ENCODE measurements at places on chromosomes 2 and 18.

GRCh38 chr2:220646424-220646823 lies 925.7 kb downstream of the EPHA4 start:
- no peak for DNase-seq

DNA sequence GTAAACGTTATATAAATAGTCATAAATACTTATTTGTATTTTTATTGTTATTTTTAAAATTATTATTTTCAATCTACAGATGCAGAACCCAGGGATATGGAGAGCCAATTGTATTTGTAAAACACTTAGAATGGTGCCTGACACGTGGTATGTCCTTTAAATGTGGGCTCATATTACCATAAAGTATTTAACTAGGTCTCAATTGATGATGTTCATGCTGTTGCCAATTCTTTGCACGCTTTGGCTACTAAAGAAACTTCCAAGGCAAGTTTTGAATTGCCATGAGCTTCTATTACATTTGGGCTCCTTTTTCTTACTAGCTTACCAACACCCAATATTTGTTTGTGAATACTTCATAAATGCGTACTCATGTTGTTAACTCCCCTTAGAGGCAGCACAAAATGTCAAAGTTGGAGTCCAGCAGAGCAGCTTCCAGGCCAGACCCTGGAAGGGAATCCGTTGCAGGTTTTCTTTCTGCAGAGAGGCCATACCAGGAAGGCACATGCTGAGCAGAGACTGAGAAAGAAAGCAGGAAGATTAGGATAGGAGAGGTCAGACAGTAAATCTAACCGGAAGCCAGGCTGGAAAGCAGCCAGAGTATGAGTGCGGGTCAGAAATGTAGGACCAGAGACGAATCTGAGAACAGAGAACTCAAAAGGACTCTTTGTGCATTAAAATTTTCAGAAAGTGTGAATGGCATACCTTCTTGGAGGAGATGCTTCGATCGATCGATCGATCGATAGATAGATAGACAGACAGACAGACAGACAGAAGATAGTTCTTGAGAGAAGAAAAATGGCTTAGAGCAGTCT lies 4.2 kb upstream of the NOSTRIN start:
- DNase-seq: no peak

DNA sequence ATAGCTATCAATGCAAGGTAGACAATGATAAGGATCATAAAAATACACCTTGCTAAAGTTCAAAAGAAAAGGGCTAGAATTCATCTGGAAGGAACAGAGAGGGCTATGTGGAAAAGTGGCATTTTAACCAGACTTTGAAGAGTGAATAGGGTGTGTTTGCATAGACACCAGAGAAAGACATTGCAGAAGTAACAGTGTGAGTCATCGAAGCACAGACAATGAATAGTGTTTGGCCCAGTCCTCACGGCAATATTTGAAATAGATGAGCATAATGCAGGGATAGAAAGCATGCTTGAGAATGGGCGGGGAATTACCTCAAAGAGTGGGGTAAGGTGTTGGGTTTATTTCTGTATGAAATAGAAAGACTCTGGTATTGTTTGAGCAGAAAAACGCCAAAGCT lies 24.2 kb downstream of the MYT1L start:
- DNase-seq: no peak

- DNase-seq: no peak
These were observed 109.1 kb upstream of the PID1 start for GRCh38 chr2:229380101-229380625.

DNA sequence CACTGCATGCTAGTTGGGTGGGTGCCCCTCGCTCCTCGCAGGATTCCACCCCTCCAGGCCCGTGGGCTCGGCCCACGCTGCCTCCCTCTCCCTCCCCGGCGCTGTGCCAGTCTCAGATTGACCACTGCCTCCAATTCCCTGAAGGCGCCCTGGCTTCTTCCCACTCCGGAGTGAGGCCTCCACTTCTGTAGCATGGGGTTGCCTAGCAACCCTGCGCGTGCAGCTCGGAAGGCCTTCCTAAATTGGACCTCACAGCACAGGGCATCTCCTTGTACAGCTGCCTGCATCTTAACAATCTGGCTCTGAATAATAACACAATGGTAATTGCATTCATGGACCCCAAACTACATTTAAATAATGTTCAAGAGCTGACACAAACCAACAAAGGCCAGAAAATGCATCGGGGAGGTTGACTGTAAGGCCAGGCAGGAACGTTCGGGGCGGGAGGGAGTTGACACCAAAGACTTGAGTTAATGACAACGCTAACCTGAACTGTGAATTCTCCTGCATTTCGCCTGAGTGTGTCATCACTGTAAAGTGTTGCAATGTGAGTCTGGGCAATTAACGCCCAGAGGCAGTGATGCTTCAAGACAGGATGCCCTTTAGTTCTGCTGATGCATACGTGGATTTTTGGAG lies 222.9 kb downstream of the ZBTB7C start:
- peak; percentile 11 for DNase-seq

GRCh38 chr2:175432021-175432420 lies 250.5 kb upstream of the ATP5MC3 start:
- no peak for DNase-seq

DNA sequence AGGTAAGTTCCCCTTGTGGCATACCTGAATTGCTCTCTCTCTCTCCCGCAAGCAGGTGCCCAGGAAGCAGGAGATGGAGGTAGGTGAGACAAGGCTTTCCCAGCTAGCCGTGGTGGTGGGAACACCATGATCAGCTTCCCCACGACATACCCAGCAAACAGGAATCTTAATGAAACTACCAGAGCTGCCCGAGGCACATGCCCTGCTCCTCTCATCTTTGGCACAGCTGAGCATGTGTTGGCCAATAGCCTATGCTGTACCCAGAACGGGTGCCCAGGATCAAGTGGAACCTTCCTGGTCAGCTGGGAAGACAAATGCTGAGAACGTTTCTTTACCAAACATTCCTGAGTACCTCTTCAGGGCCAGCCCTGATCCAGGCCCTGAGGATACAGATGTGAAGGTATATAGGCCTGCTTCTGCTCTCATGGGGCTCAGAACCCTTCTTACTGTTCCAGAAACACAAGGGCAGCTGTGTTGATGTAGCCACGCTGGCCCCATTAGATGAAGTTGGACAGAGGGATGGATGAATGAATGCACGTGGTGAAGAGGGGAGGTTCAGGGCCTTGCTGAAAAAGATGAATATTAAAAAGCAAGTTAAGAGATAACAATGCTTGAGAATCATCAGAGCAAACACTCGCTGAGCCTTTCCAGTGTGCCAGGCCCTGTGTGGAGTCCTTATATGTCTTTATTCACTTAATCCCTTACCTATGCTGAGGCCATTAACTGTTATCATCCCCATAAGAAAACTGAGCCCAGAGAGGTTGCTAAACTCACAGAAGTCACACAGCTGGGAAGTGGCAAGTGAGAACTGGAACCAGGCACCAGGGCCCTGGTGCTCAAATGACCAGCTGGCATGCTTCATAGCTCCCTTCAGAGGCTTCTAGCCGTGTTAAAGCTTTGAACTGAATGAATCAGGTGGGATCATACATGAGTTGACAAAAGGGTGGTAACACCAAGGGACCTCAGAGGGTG lies 68.8 kb upstream of the TMEM247 start:
- no peak for DNase-seq

DNA sequence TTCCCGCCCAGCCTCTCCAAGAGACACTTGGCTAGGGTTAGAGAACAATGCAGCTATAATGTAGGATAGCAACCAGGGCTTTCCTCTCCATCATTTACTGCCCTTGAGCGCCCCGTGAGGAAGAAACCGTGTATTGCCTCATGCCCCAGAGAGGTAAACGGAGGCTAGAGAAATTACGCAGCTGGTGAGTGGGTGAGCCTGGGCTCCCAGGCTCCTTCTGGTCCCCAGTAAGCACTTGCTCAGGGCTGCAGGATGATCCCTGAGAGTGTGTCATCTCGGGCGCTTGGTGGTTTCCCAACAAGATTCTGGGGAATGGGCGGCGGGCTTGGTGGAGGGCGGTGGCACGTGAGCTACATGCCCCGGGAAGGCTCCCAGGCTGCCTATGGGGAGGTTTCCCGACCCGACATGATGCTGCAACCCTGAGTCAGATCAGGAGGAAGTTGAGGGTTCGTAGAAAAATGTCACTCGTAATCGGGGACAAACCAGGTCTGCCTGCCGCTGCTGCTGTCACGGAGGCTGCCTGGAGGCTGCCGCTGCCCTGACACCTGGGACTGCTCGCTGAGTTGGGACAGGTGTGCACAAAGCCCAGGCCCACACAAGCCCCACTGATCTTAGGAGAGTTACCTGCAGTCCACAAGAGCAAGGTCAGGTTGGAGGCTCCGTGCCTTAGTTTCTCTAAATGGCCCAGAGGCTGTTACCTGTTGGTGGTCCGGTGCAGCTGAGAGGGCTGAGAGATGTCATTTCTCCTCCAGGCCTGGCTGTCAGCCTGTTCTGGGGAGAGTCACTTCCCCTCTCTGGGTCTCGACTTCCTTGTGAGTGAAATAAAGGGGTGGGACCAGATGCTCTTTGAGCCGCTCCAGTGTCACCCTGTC lies at the start of gene GPR55:
Gene GPR55 (minus strand): TSS at position 773 of the 872 bp plus-strand sequence. CDS start 14,280 bp downstream, outside the sequence.
- DNase-seq: peak; percentile 64

GRCh38 chr2:24761866-24762265 lies 31.3 kb downstream of the PTRHD1 start:
- DNase-seq: peak; percentile 92

DNA sequence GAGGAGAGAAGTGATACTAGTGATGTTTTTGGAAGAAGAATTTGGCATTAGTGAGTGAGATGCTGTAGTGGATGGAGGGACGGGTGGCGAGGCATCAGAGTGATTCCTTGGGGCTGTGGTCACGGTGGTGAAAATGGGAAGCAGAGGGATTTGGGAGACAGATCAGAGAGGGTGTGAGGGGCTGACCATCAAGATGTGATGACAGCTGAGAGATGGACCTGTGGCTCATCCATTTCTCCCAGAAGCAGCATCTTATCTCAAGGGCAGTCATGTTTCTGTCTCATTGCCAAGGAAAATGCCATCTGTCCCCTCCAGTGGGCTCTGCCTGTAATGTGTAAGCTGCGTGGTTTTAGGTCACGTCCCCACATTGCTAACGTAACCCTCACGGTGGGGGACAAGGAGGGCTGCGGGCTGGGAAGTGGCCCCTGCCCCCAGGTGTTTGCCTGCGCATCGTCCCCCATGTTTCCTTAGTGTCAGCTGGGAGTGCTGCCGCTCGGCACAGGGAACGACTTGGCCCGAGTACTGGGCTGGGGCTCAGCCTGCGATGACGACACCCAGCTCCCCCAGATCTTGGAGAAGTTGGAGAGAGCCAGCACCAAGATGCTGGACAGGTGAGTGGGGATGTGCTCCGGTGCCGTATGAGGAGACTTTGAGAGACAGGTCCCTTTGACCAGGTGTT lies 91.0 kb downstream of the DGKD start:
- DNase-seq: no peak

DNA sequence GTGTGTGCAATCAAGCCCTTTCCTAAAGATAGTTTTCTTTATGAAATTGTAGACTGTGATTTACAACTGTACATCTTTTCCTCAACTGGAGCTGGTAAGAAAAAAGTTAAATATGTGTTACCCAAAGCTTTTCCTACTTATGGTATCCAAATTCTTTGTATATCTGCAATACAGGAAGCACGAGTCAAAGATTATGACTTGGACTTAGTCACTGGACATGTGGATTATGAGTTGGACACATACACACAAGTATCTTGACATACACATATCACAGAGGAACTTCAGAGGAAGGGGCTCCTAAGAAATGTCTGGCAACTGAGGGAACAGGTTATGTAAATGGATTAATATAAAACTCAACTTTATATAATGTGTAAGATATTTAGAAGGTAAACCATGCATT lies 35.2 kb downstream of the PRELID3A start:
- no peak for DNase-seq

GRCh38 chr2:48902521-48902920 lies 147.0 kb upstream of the LHCGR start:
- no peak for DNase-seq
